ENCODE measurements at places on chromosomes 16 and 17. TPM values are rescaled to one million over a fixed set of nuclear protein-coding genes. Genes with fewer than 3 reads are reported as not detected.

The TOX3 gene
- total RNA-seq = not detected

DNA sequence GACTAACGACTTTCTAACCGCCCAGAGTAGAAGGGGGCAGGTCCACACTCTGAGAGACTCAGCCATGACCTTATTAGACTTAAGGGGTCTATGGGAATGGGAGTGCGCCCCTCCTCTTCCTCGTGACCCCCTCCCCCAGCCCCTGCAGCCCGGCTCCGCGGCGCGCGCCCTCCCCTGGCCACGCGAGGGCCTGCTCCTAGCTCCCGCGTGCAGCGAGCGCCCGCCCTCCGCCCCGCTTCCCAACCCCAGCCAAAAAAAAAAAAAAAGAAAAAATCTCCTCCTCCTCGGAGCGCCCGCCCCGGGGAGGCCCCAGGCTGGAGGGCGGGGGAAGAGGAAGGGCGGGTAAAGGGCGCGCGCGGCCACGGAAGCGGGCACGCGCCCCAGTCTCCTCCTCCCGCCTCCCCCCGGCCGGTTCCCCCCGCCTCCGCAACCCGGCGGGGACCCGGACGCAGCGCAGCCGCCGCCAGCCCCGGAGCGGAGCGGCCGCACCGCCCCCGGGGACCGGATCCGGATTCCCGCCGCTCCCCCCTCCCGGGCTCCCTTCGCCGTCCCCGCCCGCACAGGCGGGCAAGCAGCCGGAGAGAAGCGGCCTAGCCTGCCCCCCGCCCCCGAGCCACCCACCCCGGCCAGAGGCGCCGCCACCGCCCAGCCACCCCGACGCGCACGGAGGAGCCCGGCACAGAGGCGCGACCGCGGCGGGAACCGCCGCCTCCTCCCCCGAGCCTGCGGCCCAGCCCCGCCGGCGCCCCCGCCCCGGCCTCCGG is 949 bp downstream of the UBTF start:
- peak; percentile 95 for DNase-seq

GRCh38 chr16:4918781-4919251 is 18.1 kb downstream of the PPL start:
- DNase-seq = no peak

DNA sequence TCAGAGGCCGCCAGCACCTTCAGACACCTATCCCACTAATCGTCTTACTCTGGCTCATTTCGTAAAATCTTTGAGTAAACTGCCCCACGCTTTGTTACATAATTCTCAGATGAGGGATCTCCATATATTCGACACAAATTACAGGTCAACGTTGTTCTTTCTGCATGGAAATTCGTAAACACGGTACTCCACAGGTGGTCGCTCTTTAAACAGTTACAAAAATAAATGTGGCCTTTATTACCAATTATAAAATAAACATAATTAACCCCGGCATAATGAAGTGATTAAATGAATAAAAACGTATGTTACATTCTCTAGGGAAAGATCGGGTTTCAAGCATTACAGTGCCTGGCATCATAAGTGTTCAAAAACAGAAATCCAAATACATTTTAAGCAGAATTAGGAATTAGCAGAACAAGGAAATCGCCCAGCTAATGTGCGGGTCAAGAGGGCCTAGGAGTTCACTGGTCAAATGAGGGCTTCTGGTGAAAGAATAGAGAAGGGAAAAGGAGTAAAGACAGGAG is 943 bp upstream of the PIP4K2B start:
- no peak for DNase-seq

The CDRT4 gene
- not detected for total RNA-seq

The GP1BA gene
- not detected for total RNA-seq

The HOXB3 gene
- 15.0 TPM for total RNA-seq

DNA sequence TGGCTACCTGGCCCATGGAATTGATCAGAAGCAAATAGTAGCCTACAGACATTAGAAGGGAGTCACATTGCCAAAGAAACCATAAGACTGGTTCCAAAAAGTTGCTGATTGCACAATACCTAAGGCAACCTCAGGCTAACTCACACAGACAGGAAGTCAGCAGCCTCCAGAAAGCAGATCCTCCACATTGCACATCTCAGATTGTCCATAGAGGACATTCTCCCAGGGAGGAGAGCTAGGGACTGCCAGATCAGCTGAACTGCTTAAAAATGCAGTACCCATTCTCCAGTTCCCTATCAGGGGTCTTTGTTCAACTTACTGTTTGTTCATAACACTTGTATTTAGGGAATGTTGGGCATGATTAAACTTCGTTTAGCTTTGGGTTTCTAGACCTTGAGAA is 4.2 kb downstream of the CCL3 start:
- DNase-seq = no peak

- DNase-seq = peak; percentile 92
Measured at GRCh38 chr16:30896889-30897733, 697 bp downstream of the CTF1 start.

- DNase-seq = no peak
Measured at GRCh38 chr16:66984892-66985311, 3.5 kb upstream of the CES4A start.

The GAST gene
- not detected for total RNA-seq

- no peak for DNase-seq
Measured at GRCh38 chr16:9081843-9082242, 9.6 kb upstream of the HAPSTR1 start.

- DNase-seq = no peak
Measured at GRCh38 chr17:75353176-75353575, 52.3 kb downstream of the GRB2 start.

DNA sequence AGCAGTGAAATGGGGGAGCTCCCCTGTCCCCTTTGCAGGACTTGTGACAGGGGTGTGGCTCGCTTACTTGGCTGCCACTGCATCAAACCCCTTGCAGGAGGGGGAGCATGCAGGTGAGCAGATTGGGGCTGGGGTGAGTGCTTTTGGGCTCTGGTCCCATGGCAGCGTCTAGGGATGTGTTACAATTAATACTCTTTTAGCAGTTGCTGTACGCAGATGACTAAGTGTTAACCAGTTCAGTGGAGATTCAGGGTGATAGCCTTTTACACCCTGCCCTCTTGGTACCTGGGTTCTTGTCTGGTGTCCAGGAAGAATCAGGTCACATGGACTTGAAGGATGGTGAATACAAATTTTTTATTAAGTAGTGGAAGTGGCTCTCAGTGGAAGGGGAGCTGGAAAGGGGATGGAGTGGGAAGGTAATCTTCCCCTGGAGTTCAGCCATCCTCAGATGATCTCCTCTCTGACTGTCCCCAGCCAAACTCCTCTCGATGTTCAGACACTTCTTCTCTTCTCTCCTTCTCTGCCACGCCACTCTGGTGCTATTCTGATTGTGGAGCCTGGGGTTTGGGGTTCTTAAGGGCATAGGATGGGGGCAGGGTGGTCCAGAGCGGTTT is 100.1 kb downstream of the MARF1 start:
- DNase-seq = no peak

DNA sequence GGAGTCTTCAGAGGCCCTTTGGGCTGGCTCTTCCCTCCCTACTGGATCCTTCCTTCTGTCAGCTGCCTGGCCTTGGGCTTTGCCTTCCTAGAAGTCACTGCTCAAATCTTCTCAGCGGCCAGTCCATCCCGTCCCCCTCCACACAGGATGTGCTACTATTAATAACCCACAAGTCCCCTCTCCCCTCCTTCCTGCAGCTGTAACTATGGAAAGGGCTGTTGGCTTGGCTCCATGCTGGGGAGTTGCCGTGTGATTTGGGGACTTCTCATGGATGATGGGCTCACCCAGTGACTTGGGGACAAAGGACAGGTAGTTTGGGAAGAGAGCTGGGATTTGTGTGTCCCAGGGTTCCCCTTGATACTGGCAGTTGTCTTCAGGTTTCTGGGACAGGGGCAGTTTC is 19.4 kb downstream of the TMEM94 start:
- DNase-seq = no peak

DNA sequence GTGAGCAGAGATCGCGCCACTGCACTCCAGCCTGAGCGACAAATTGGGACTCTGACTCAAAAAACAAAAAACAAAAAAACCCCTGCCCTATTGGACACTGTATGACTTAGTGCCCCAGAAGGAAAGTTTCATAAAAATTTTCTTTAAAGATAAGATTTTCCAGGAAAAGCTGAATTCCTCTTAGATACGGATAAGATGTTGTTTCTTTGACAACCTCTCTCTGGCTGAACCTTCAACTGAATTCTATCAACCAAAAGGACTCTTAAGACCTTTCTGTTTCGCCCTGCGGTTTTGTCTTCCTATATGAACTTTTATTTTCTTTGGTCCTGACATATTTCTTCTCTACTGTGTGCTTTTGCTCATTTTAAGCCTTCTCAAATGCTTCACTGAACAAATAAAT is 35.8 kb downstream of the CPPED1 start:
- DNase-seq = no peak

- DNase-seq = no peak
Measured at GRCh38 chr17:67090341-67090740, 46.0 kb downstream of the CACNG1 start.

The C17orf113 gene
- 0.98 TPM for total RNA-seq

Measured in Caki2 (cell line).